Stimulated activated CD4-positive, alpha-beta T cell treated with anti-CD3 and anti-CD28 coated beads, Interleukin-15, amount 100 ng/mL, for 1 hour (primary cell): ENCODE measurements at places on chromosomes 2 and 18.

- no peak for DNase-seq
Observed at GRCh38 chr2:84527137-84528129, 11.1 kb downstream of the DNAH6 start.

GRCh38 chr2:68827666-68828065 lies 43.5 kb downstream of the BMP10 start:
- no peak for DNase-seq

DNA sequence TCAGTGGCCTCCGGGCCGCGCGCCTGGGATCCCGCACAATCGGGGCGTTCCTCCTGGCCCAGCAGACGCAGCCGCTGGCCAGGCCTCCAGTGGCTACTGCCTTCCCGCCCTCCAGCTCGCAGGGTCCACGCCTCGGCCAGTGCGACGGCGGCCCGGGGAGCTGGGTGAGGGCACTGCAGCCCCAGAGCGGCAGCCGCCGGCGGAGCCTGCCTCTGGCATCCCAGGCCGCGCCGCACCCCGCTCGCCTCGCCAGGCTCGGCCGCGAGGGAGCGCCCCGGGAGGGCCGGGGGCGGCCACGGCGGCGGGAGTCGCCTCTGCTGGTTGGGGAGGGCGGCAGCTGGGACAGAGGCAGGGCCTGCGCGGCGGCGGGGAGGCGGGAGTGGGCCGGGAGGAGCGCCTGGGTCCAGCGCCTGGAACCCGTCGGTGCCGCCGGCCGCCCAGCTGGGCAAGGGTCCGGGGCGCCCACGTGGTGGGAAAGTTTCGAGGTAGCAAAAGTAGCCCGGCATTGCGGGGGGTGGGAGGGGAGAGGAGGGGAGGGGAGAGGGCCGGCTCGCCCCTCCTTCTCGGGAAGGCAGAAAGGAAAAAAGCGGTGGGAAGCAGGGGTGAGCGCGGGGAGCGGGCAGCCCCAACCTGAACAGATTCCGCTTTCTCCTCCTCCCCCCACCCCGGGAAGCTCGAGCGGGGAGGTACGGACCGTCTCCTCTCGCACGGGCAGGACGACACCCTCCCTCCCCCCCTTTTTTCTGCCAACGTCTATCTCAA lies 1.5 kb upstream of the INHBB start:
- DNase-seq: no peak

GRCh38 chr2:178689808-178690207 lies 117.4 kb downstream of the TTN start:
- no peak for DNase-seq

DNA sequence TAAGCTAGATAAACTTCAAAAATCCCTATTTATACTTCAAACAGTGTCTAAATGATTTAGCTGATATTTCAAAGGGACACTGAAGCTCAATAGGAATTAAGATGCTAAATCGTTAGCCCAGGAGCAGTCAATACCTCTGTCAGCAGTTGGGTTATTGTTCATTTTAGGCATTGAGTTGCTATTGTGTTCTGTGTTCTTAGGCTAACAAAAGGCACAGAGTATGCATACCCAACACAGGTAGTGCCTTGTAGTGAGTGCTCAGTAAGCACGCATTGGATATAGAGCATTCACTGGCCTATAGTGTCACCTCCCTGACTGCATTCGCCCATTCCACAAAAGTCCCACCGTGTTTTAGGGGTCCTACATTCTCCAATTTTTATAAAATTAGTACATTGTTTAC lies 152.3 kb downstream of the PIK3C3 start:
- DNase-seq: no peak

DNA sequence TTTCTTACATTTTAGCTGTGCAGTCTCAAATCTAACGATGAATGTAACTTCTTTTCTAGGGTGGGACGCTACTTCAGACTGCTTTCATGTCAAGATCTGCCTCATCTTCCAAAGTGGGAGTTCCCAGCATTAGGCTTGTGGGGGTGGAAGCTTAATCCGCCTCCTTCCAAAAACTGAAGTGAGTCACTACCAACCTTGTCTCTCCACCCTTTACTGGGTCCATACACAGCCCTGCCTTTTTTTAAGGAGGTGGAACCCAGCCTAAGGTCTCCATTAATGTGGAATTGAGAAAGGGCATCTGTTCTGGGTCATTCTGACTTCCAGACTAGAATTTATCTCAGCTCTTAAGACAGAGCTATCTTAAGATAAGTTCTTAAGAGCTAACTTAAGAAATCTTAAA lies 42.0 kb upstream of the NFE2L2 start:
- no peak for DNase-seq

- no peak for DNase-seq
Observed at GRCh38 chr18:10291568-10291981, 162.9 kb upstream of the APCDD1 start.

- peak; percentile 54 for DNase-seq
Observed at GRCh38 chr2:61426267-61426897, 44.5 kb downstream of the USP34 start.

- DNase-seq: no peak
Observed at GRCh38 chr2:232113821-232114220, 152.3 kb downstream of the DIS3L2 start.

DNA sequence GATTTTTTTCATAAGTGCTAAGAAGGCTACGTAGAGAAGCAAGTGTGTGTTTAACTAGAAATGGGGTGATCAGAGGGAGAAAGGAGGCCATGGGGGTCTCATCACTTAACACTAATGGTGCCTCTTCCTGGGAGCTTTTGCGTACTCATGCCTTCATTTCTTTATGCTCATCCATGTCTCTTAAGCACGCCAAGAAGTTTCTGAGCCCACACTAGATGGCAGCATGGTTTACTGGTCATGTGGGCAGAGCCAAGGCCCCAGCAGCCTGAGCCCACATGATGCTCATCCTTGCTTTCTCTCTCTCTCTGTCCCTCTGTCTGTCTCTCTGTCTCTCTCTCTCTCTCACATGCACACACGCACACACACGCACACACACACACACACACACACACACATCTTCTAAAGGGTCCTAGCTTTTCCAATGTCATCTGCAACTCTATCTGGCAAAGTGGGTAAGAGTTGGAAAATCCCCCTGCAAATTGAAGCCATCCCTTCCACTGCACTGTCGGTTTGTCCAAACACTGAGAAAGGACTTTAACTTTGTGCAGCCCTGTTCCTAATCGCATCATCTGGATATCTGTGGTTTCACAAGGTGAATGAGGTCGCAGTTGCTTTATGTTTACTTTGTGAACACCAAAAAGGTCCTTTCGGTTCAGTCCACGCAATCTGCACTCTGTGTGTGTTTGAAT lies 137.1 kb upstream of the CCDC68 start:
- no peak for DNase-seq

- DNase-seq: no peak
Observed at GRCh38 chr2:240637116-240637900, 12.0 kb downstream of the GPR35 start.

DNA sequence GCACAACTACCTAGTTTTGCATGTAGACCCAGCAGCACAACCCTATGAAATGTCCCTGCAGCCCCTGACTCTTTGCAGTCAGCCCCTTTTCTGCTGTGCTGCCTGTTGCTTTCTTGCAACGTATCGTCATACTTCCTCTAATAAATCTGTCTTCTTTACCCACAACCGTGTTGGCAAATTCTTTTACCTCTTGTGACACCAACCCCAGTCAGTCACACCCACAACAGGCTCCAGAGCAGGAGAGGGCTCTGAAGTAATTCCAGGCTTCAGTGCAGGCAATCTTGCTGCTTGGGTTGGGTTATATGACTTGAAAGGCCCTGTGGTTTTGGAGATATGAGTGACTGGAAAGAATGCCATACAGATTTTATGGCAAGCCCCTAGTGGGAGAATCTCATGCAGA lies 79.1 kb upstream of the KCNH7 start:
- no peak for DNase-seq

DNA sequence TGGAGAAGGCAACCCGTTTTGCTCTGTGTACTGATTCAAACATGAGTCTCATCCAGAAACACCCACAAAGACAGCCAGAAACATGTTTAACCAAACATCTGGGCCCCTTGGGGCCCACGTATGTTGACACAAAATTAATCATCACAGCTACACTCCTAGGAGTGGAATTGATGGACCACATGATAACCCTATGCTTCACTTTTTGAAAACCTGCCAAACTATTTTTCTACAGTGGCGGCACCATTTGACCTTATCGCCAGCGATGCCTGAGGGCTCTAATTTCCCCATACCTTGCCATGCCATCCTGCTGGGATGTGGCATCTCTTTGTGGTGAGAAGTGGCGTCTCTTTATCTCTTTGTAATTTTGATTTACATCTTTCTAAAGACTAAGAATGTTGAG lies 38.5 kb downstream of the PSMG2 start:
- DNase-seq: no peak

- DNase-seq: no peak
Observed at GRCh38 chr2:11639503-11639902, 30.5 kb downstream of the NTSR2 start.

DNA sequence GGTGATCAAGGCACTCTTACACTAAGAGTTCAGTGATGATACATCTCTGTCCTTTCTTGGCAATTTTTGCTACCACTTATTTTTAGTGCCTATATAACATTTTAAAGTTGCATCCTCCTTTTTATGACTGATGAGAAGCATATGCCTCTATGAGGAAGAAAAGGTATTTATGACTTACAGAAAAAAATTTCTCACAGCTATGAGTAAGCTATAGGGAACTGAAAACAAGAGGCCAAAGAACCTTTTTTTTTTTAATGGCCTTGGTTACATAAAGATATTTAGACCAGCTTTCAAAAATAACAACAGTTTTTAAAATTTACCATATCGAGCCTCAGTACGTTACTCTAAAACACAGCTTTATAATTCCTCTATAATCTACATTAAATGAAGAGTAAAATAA lies 21.3 kb downstream of the MBD5 start:
- DNase-seq: no peak

DNA sequence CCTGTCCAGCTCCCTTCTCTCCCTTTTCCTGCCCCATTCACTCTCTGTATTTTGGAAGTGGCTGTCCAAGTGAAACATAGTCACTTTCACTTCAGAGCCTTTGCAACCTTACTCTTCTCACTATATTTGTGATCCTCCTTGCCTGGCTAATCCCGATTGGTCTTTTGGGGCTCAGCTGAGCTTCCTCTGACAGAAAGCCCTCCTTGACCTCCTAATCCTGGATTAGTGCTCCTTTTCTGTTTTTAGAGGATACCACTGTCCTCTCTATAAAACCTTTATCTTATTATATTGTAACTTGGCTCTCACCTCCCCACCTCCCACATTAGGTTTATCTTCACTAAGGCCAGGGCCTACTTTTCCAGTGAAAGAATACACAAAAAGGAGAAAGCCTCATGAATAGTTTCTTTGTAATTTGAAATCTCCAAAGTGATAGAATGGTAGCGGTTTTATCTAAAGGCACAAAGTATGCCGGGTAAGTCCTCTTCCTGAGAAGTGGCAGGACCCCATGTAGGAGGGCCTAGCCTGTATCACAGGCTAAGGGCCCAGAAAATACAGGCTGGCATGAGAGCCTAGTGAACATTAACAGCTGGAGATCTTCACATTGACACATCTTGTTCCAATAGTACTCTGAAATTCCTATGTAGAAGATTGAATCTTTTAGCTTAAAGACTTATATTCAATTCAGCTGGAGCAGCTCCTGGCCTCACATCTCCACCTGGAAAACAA lies 83.1 kb upstream of the GAREM1 start:
- no peak for DNase-seq

GRCh38 chr2:96656540-96656939 lies 14.0 kb downstream of the FER1L5 start:
- no peak for DNase-seq

- DNase-seq: no peak
Observed at GRCh38 chr2:56088411-56088810, 95.4 kb upstream of the CCDC85A start.

- DNase-seq: no peak
Observed at GRCh38 chr18:2199060-2199459, 372.2 kb downstream of the METTL4 start.

- DNase-seq: no peak
Observed at GRCh38 chr2:160650196-160651118, 156.8 kb upstream of the RBMS1 start.

GRCh38 chr2:134073023-134073422 lies 180.8 kb upstream of the MGAT5 start:
- no peak for DNase-seq

DNA sequence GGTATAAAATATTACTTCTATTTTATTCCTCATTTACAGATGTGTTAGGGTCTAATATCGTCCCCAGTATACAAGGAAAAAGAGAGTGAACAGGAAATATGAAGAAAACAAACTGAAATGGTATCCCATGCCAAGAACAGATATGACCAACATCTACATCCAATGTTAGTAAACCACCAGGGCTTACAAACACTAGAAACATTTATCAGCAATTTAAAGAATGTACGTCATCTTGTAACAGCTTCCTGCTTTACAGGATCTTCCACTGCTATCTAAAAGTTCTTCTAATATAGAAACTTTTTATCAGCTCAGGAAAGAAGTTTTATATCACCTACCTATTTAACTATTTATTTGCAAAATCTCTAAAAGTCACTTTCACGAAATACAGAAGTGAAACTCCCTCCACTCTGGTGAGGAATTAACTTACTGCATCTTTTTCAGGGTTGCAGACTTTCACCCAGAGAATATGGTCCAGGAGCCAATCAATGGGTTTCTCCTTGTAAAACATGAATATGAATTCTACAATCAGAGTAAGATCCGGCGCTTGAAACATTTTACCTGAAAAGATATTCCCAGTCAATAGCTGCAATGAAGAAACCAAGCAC lies 35.2 kb downstream of the UNC50 start:
- no peak for DNase-seq

DNA sequence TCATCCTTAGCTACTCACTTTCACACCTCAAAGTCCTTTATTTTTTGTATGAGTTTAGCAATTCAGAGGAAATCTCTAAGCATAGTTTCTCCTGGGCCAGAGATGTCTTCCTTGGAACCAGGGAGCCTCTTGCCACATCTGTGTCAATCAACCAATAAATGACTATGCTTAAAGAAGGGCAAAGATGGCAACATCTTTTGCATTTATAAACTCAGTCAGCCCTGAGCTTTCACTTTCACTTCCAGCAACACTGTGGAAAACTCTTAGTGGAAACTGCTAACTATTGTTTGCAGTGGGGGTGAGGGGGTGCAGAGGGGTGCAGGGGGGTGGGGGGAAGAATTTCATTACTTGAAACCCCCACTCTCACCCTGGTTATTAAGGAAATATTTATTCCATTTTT lies 3.4 kb downstream of the ACVR1C start:
- DNase-seq: no peak

DNA sequence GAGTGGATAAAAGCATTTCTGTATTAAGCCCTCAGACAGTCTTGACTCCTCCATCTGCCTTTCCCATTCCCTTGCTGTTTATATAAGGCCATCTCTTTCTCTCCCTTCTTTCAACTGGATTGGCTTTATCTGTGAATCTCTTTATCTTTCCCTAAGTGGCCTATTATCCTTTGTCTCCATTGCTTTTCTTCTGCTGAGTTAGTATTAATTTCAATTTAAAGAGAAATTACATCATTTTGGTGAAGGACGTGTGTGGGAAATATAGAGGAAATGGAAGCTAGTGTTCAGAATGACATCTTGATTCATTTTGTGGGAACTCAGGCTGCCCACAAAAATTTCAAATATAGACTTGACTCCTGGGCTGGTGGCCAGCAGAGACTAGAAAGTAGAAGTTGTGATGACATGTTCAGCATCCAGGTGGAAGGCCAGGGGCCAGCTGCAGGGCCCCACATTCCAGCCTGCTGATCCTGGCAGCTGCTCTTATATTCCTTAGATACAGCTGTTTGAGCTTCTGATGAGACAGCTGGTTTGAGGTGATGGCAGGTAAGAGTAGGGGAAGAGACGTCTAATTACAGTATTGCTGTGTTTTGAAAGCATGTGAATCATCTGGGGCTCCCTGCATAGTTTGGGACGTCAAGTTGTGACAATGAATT lies 52.3 kb downstream of the DIS3L2 start:
- no peak for DNase-seq

GRCh38 chr18:77108821-77109647 lies 23.5 kb downstream of the MBP start:
- no peak for DNase-seq
